Progenitor cell of endocrine pancreas (in vitro differentiated cells): ENCODE measurements at places on chromosomes 3 and 15. TPM values are rescaled to one million over a fixed set of nuclear protein-coding genes. Genes with fewer than 3 reads are reported as not detected.

DNA sequence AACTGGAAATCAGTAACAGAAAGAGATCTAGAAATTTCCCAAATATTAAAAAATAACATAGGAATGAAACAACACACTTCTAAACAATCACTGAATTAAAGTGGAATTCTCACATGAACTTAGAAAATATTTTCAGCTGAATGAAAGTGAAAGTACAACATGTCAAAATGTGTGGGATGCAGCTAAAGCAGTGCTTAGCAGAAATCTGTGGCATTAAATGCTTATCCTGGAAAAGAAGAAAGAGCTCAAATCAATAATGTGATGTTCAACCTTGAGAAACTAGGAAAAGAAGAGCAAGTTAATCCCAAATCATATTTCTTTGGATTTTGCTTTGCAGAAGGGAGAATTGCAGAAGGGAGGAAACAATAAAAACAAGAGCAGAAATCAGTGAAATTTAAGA lies 98.2 kb upstream of the NR2E3 start:
- no peak for DNase-seq

GRCh38 chr3:126078866-126079265 lies 5.1 kb downstream of the SLC41A3 start:
- DNase-seq = no peak

GRCh38 chr3:126454437-126455198 lies 21.1 kb downstream of the ZXDC start:
- no peak for DNase-seq

- DNase-seq = no peak
These were observed 10.9 kb downstream of the AMOTL2 start for GRCh38 chr3:134363381-134363755.

- DNase-seq = no peak
These were observed 82.4 kb downstream of the NR2F2 start for GRCh38 chr15:96412906-96413231.

GRCh38 chr3:150451329-150452048 lies 43.4 kb downstream of the TSC22D2 start:
- DNase-seq = no peak

GRCh38 chr3:880371-880770 lies 212.5 kb upstream of the CNTN6 start:
- no peak for DNase-seq

GRCh38 chr3:111712294-111713167 lies 117.4 kb upstream of the ZBED2 start:
- DNase-seq = no peak

- DNase-seq = no peak
These were observed 1469.4 kb upstream of the GBE1 start for GRCh38 chr3:83230841-83231240.

- no peak for DNase-seq
These were observed 1588.2 kb downstream of the SI start for GRCh38 chr3:163490119-163490518.

DNA sequence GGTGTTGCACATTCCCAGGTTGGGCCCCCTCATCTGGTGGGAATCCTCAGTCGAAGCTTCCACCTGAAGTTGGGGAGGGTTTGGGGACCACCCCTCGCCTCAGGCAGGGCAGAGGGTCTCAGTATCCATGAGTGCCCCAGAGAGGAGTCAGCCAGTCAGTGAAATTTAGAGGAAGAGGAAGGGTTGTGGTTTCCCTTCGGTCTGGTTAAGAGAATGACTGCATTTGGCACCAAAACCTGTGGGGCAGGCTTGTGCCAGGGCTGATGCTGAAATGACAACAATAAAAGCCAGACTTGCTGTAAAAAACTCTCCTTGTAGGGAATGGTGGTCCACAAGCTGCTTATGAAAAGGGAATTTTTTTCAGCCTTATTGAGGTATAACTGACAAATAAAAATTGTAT lies 22.6 kb downstream of the LMCD1 start:
- no peak for DNase-seq

DNA sequence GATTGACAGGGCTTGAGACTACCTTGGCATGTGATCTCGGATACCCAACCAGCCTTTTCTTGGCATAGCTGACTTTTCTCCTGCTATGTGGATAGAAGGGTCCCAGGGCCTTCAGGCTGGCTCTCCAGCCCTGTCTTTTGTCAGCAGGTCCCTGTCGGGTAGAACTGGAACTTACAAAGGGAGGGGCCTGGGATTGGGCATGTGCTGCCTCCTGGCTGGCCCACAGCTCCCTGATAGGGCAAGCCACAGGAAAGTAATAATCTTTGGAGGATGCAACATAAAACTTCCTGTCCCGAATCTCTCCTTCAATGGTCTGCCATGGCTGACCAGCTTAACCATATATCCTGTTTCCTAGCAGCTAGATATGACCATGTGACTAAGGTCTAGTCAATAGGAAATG lies 89.1 kb downstream of the ABHD5 start:
- DNase-seq = no peak

DNA sequence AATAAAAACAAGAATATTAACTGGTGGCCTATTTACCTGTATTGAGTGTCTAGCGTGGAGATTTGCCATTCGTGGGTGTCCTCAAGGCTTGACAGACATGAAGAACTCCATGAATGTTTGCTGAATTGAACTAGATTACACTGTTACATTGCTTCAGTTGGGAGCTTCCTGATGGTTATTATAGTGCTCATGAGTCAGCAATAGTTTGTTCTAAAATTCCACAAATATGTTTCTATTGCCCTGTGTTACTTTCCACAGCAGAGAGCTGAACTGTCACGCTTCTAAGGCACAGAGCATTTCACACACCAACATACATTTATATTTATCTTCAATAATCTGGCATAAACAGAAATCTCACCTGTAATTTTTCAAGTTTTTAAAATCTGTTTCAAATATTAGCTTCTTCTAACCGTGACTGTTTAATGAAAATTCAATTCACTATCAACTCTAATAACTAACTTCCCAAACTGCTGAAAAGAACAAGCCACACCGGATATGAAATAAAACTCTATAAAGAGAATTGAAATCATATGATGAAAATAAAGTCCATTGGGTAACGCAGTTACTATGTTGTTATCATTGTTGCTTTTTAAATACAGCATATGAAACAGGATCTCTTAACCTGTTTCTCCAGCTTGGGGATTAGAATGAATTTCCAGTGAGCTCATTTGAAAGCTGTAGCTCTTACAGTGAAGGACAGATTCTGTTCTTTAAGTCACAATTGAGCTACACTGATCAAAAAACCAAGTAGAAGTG lies 61.2 kb upstream of the MCF2L2 start:
- DNase-seq = no peak

GRCh38 chr3:32401556-32402081 lies 10.0 kb downstream of the CMTM7 start:
- DNase-seq = peak; percentile 32

DNA sequence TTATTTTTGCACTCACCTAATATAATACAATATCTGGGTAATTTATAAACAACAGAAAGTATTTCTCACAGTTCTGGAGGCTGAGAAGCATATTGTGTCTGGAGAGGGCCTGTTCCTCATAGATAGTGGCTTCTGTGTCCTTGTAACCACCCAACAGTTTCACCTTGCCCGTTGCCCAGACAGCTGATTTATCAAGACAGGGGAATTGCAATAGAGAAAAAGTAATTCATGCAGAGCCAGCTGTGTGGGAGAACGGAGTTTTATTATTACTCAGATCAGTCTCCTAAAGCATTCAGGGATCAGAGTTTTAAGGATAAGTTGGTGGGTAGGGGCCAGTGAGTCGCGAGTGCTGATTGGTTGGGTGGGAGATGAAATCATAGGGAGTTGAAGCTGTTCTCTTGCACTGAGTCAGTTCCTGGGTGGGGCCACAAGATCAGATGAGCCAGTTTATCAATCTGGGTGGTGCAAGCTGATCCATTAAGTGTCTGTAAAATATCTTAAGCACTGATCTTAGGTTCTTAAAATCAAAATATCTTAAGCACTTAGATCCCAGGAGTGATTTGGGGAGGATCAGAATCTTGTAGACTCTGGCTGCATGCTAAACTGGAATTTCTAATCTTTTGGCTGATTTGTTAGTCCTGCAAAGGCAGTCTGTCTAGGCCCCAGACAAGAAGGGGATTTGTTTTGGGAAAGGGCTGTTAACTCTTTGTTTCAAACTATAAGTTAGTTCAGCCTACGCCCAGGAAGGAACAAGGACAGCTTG lies 33.9 kb upstream of the C15orf39 start:
- no peak for DNase-seq

DNA sequence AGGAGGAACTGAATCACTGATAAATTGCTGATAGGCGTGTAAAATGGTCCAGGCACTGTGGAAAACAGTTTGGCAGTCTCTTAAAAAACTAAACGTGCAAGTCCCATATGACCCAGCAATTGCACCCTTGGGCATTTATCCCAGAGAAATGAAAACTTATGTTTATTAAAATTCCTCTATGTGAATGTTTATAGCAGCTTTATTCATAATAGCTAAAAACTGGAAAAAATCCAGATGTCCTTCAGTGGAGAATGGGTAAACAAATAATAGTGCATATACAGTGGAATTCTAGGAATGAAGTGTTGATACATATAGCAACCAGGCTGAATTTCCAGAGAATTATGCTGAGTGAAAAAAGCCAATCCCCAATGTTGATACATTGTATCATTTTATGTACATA lies 482.2 kb upstream of the PDZRN3 start:
- no peak for DNase-seq

GRCh38 chr3:15572138-15572537 lies 29.2 kb downstream of the HACL1 start:
- DNase-seq = no peak

DNA sequence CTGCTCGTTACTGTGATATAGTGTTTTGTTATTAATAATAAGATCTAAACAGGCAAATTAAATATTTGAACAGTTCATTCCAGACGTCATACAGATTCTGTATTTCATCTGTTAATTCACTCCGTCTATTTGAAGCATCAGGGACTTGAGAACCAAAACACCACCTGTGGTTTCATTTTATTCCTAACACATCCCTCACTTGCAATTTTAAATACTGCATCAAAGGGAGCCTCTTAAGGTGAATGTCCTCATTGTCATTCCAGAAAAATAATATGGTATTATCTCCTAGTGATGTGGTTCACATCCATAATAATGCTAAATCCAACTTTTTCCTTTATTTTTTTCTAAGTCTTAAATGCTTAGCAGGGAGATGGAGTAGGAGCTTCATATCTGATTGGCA lies 1390.9 kb upstream of the CADM2 start:
- DNase-seq = no peak

DNA sequence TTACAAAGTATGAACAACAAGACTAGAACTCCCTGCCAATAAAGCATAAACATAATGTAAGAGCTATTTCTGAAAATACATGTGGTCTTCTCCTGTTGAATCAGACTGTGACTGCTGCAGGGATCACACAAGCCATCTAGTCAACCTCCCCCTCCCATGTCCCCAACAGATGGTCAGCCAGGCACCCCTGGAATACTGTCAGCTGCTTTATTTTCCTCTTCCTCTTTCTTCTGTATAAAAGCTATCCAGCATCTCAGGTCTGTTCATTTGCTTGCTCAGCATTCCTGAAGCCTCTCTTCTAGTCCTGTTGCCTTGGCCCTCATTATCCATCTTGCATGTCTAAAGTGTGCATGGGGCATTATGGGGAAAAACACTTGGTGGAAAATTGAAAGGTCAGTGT lies 6.5 kb upstream of the MINDY4B start:
- no peak for DNase-seq

DNA sequence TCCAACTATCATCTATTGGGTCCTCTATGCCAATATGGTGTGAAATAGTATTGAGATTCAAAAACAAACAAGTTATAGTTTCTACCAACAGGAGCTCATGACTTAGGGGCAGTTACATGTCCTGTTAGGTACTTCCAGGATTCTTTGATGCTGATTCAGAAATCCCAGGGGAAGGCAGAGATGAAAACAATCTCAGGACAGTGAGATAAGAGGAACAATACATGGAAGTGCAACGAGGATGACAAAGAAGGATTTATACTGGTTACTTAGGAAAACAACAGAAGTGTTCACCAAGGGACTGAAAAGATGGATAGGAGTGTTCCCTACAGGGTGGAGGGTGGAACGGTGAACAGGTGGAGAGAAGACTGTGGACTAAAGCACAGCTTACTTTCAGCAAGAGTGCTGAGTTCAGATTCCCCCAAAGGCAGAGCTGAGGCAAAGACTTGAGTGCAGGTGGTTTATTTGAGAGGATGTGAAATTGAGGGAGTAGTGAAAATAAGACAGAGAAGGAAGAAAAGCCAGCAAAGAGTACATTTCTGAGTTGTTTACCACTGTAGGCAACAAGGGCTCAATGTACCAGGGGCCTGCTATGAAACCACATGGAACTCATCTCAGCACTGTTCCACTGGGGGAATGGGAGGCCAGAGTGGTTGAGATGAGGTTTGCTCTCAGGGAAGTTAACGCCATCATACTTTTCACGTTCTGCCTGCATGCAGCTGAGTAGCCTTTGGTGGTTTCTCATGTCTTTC lies 68.1 kb downstream of the TRIM69 start:
- no peak for DNase-seq

DNA sequence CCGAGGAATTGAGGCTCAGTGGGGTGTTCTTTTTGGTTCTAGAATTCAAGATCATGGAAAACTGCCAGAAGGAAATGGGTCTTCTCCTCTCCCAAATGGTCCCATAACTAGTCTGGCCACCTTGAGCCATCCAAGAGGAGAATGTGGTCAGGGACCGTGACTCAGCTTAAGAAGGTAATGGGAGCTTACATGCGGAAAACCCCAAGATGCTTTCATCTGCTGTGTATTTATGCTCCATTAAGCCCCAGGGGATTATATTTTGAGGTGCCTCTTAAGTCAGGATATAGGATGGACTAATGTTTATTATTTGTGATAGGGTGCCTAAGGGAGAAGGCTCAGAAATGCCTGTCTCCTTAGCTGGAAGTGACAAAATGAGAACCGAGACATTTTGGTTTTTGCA lies 39.2 kb upstream of the DLG1 start:
- DNase-seq = no peak

GRCh38 chr15:39919748-39920509 lies at the start of gene GPR176:
TSS of gene GPR176 (minus strand) at chr15:39920266. CDS start at chr15:39920026, 240 bp downstream.
- DNase-seq = peak; percentile 23

- DNase-seq = no peak
These were observed 14.9 kb downstream of the KBTBD12 start for GRCh38 chr3:127929818-127930413.

DNA sequence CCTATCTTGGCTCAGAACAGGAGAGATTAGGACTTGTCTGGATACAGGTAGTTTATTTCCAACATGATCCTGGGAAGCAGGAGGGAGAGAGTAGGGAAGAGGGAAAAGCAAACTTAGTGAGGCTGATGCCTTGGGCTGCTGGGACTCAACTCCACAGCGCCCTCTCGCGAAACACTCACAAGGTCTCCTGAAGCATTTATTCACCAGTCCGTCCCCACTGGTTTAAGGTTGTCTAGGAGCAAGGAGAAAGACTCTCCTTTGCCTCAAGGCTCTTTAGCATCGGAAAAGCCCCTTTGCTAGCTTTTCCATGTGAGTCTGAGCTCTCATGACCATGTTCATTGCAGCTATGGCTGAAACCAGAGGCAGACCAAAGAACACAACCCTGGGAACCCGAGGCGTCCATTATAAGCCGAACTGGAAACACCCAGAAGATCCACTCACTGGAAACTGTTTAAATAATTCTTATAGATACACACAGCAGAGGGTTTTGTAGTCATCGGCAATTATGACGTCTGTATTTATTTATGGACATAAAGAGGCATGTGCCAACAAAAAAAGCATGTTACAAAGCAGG lies 244.5 kb downstream of the CD47 start:
- DNase-seq = peak; percentile 62

GRCh38 chr3:3635109-3635508 lies 164.1 kb upstream of the LRRN1 start:
- DNase-seq = no peak

Gene ARPIN
- 19.6 and 20.4 TPM in 2 replicates for total RNA-seq

Gene HDGFL3
- total RNA-seq = 117 and 121 TPM in 2 replicates

Gene ROPN1
- total RNA-seq = not detected in 2 replicates

Gene TKT
- total RNA-seq = 250 and 259 TPM in 2 replicates

Gene VWA5B2
- total RNA-seq = 67.9 and 71.5 TPM in 2 replicates

Gene KCTD6
- total RNA-seq = 14.8 TPM in 2 replicates

Gene TM4SF4
- total RNA-seq = 314 and 357 TPM in 2 replicates

Gene CFAP20DC
- total RNA-seq = 8.0 and 10.4 TPM in 2 replicates
